Right cardiac atrium (tissue), 5 donors: ENCODE measurements at places on chromosomes 12 and 14. TPM values are rescaled to one million over a fixed set of nuclear protein-coding genes. Genes with fewer than 3 reads are reported as not detected.
A peak's percentile ranks its signal among the peaks of the same experiment; 100 is the strongest.

GRCh38 chr12:43841253-43841652, 5.4 kb downstream of the TMEM117 start:
- DNase-seq: no peak

The OTX2 gene
- not detected for total RNA-seq

DNA sequence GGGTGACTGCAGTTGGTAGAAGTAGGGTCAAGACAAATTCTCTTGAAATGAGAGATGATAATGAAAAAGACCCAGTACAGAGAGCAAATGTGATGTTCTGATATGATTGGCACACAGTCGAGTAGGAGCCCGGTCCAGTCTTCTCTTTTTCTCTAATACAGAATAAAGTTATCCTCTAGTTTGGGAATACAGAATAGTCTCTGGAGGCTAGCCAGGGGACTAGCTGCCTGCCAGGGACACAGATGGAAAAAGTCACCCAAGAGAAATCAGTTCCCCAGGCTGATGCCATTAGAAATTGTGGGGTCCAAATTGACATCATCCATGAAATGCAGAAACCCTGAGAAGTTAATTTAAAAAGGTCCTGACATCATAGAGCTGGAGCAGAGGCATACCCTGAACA, 177.2 kb upstream of the NEDD1 start:
- no peak for DNase-seq

DNA sequence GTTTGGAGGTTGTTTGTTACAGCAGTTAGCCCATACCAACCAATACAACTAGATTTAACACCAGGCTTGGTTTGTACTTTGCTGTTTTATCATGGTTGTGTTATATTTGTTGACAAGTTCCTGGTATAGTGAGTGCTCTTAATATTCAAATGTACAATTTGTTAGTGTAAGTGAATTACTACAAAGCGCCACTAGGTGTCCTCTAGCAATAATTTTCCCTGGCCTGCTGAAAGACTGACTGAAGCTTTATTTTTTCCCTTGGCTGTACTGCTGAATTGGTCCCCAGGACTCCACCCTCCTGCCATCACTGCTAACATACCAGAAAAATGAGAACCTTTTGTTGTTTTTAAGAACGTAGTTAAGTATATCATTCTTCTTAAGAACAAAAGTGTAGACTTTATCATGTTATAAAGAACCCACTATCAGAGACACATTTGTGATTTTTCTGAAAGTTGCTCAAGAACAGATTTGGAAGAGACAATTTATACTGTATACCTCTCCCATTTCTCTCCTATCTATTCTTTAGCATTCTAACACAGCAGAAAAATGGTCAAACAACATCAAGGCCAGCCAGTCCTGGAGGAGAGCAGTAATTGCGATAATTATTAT, 75.3 kb upstream of the FAR2 start:
- no peak for DNase-seq

- DNase-seq: no peak
Measured at GRCh38 chr14:102189874-102190273, 50.2 kb downstream of the WDR20 start.

GRCh38 chr14:22039938-22040780, 366.5 kb upstream of the OR4E1 start:
- peak; percentile 8 for DNase-seq

GRCh38 chr12:68482014-68482413, 128.7 kb upstream of the RAP1B start:
- DNase-seq: no peak
